RWPE2 (cell line): ENCODE measurements at places on chromosomes 7 and 10.

GRCh38 chr10:29608062-29608461, 26.7 kb downstream of the SVIL start:
- no peak for DNase-seq

DNA sequence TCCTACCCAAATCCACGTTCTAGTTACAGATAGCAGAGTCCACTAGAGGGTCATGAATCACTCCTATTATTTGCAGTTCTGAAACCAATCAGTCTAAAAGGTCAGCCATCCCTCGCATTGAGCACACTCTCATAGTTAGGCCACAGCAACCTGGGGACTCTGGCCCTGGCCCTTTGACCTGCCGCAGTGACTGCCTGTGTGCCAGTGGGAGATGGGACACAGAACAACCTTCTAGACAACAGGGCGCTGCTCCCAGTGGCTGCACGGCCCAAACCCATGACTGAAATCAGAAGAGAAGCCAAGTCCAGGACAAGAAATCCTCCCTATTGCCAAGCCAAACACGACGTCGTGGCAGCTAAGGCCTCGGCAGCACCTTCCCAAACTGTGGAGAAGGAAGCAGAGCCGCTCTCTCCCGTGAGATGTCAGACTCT, 158.5 kb downstream of the HERPUD2 start:
- DNase-seq: no peak

DNA sequence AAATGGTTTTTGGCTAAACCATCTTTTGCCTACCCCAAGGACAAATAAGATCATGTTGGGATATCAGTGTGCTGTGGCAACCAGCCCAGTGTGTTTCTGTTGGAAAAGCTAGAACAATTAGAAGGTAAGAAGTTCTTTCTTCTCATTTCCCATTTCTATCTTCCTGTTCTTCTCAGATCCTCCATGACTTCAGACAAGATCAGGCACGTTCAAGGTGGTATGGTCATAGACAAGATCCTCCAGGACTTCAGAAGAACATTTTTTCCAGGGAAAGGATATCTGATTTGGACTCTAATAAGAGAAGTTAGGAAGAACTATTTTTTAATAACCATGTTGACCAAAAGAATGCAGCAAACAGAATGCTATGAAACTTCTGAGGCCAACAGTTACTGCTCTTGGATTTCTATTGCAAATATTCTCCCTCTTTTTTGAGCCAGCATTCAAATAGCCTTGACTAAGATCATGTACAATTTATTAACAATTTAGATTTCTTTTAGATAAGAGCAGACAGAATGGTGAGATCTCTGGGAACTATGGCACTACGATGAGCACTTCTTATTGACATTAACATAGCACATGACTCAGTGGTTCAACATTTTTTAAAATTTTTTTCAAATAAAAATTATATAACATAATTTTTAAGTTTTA, 15.9 kb downstream of the HYCC1 start:
- DNase-seq: no peak

GRCh38 chr10:133326745-133327650, 9.7 kb downstream of the CALY start:
- no peak for DNase-seq

DNA sequence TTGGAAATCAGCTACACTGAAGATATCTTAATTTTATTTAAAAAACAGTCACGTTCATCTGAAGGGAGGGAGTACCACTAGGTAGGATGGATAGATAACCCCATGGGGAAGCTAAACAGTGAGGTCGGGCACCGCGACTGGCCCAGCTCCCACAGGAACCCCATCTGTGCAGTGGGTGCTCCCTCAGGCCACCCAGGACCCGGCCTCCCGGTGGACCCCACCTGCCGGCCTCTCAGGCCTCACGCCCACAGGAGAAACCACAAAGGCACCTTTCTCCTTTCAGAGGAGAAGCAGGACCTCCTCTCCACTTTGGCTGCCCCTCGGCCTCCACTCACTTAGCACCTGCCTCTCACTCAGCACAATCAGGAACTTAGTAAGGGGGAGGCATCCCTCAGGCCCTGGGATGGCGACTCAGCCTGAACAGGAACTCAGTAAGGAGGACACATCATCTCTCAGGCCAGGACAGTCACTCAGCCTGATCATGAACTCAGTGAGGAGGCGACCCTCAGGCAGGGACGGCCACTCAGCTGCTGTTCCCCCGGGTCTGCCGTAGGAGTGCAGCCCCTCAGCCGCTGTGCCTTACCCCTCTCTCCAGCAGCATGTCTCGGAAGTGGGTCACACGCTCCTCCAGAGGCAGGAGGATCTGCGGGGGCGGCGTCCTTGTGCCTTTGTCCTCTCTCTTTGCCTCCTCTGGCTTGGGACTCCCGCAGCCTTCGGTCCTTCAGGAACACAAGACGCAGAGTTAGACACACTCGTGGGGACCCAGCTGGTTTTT, 195.1 kb downstream of the TCERG1L start:
- no peak for DNase-seq

- no peak for DNase-seq
Observed at GRCh38 chr7:13990319-13990983, 985 bp upstream of the ETV1 start.

DNA sequence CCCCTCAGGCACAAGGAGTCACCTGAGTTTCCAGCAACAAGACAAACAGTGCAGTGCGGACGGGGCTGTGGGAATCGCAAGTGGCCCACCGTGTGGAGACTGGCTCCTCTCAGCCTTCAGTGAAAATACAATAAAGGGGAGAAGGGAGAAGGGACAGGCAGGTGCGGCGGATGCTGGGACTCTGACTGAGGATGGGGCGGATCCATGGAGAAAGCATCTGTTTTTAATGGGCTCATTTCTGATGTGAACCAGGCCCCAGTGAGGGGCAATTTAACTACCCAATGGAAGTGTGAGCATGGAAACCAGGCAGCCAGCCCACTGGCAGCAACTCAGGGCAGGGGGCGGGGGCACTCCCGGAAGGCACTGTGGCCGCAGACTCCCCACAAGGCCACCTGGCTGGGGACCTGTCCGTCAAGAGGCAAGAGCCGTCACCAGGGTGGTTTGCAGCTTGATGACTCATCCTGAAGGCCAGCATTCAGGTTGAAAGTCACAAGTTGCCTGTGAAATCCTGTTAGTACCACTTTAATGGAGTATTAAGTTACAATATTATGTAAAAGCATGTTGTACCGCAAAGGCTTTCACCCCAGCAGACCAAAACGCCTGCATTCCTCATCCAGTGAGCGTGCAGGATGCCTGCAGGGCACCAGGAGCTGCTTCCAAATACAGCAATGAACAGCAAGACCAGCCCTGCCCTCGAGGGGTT, 476.4 kb downstream of the PTPRN2 start:
- no peak for DNase-seq

GRCh38 chr7:20021831-20022230, 195.4 kb downstream of the MACC1 start:
- no peak for DNase-seq

GRCh38 chr10:110065269-110065668, 57.5 kb downstream of the ADD3 start:
- no peak for DNase-seq

- no peak for DNase-seq
Observed at GRCh38 chr7:74454925-74455288, 1.2 kb downstream of the GTF2IRD1 start.

GRCh38 chr10:104255311-104255981, 754 bp downstream of the GSTO1 start:
- DNase-seq: no peak

DNA sequence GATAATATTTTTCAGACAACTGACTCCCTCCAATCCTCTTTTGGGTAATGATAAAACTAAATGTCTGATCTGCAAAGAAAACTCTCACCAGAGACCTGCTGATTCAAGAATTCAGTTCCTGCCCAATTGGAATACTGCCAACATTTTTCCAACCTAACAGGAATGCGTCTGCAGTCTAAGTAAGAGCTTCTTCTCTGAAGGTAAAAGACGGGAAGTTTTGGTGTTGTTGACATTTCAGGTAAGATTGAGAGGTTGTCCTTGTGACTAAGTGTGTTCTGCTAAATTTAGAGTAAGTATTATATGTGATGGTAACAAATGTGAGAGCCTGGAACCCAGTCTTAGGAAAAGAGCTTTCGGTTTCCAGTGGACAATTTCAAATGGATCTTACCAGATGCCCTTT, 17.6 kb downstream of the IFIT5 start:
- no peak for DNase-seq
